ENCODE measurements at places on chromosomes 4 and X.

DNA sequence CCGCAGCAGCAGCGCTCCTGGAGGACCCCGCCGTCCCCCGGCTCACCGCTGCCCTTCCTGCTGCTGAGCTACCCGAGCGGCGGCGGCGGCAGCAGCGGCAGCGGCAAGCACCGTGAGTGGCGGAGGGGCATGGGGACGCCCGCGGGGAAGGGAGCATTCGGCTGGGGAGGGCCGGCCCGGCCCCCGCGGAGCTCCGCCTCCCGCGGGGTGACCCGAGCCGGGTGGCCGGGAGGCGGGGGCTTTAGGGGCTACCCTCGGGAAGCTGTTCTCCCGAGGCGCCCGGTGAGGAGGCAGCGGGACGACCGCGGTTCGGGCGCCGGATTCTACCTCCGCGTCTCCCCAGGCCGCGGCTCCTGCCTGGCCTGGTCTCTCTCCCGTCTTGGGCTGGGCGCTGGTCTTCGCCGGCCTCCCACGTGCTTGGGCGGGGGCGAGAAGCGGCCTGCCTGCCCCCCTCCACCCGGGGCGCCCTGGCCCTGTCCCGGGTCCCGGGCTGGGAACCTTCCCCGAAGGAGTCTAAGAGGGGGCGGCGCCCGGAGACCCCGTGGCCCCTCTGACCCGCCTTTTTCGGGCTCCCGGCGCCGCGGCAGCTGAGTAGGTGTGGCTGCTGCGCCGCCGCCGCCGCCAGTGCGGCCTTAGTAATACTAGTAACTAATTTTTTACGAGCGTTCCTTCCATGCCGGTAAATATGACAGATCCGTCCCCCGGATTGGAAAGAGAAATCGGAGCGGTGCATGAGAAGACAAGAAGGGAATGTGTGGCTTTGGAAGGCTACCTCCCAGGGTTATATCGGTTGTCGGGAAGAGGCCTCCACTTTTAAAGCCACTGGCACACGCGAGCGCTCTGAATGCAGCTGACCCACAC is 16.4 kb upstream of the RUFY3 start:
- no peaks in the 10 kb centered on the region for H3K27me3 ChIP-seq
- H3K4me1 ChIP-seq: peaks cover 31% of the 10 kb centered on the region
- peak overlapping the region; percentile 84 for H3K27ac ChIP-seq

DNA sequence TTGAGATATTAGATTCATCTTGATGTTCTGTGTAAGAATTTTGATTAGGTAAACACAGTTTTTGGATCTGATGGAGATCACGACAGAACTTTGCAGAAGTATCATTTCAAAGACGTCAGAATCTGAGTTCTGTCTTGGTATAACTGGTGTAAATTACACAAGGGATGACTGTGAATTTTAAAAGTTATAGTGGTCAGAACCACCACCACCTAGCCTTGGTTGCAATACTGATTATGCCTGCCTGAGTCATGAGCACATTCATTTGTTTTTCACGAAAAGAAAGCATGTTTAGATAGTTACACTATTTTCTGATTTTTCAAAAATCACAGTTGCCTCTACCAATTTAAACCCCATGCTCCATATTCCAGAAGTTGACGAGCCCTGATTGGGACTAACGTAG is 54.8 kb downstream of the ZFX start:
- DNase-seq: no peak
- no peak overlapping the region for H3K27ac ChIP-seq
- H3K27me3 ChIP-seq: no peaks in the 10 kb centered on the region

- H3K27ac ChIP-seq: no peak overlapping the region
- H3K27me3 ChIP-seq: peaks cover 7% of the 10 kb centered on the region
- no peak for DNase-seq
- no peaks in the 10 kb centered on the region for H3K4me1 ChIP-seq
- H3K36me3 ChIP-seq: no peaks in the 10 kb centered on the region
Observed at GRCh38 chr4:1098311-1098925, 14.9 kb downstream of the RNF212 start.

GRCh38 chr4:17580969-17581368 is 4.0 kb downstream of the LAP3 start:
- DNase-seq: no peak
- no peaks in the 10 kb centered on the region for H3K27me3 ChIP-seq
- no peak overlapping the region for H3K4me3 ChIP-seq
- H3K36me3 ChIP-seq: peaks cover 65% of the 10 kb centered on the region

GRCh38 chr4:53695540-53696463 is 104.5 kb upstream of the LNX1 start:
- H3K36me3 ChIP-seq: no peaks in the 10 kb centered on the region
- no peaks in the 10 kb centered on the region for H3K4me1 ChIP-seq
- no peaks in the 10 kb centered on the region for H3K27me3 ChIP-seq
- no peak for DNase-seq
- no peak overlapping the region for H3K27ac ChIP-seq
- no peak overlapping the region for H3K4me3 ChIP-seq

DNA sequence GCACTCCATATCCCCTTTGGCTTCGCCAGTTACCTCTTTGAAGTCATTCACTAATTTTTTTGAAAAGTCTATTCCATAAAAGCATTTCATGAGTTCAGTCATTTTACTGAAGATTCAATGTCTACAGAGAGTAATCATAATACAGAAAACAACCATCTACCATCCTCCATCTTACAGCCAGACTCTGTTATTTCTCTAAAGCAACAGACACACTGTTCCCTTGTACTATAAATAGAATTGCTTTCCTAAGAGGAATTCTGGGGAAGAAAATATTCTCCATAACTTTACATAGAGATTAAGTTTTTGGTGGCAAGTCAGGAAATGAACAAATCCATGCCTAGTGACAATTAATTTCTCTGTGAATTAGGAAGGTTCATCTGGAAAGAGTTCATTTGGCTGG is 37.0 kb downstream of the XK start:
- H3K27ac ChIP-seq: no peak overlapping the region
- peaks cover 3% of the 10 kb centered on the region for H3K27me3 ChIP-seq
- H3K36me3 ChIP-seq: no peaks in the 10 kb centered on the region
- H3K4me1 ChIP-seq: no peaks in the 10 kb centered on the region

- H3K4me1 ChIP-seq: no peaks in the 10 kb centered on the region
- H3K36me3 ChIP-seq: no peaks in the 10 kb centered on the region
- H3K27me3 ChIP-seq: peaks cover 22% of the 10 kb centered on the region
- H3K27ac ChIP-seq: no peak overlapping the region
- no peak for DNase-seq
Observed at GRCh38 chr4:40848251-40848650, 98.5 kb downstream of the NSUN7 start.

GRCh38 chrX:122943918-122944317 is 240.2 kb upstream of the GRIA3 start:
- DNase-seq: no peak
- no peak overlapping the region for H3K27ac ChIP-seq
- no peaks in the 10 kb centered on the region for H3K27me3 ChIP-seq
- H3K36me3 ChIP-seq: no peaks in the 10 kb centered on the region

- peak within 1 kb of the TSS; percentile 70 for H3K27ac ChIP-seq
- H3K4me3 ChIP-seq: peak within 1 kb of the TSS; percentile 81
- peaks cover 6% of the 10 kb centered on the region for H3K27me3 ChIP-seq
- DNase-seq: peak; percentile 48
Observed at GRCh38 chr4:83114576-83114975, at the start of gene PLAC8. Gene PLAC8, minus strand, starts transcription at chr4:83114729. Its CDS starts 6,808 bp downstream, at chr4:83107921.

DNA sequence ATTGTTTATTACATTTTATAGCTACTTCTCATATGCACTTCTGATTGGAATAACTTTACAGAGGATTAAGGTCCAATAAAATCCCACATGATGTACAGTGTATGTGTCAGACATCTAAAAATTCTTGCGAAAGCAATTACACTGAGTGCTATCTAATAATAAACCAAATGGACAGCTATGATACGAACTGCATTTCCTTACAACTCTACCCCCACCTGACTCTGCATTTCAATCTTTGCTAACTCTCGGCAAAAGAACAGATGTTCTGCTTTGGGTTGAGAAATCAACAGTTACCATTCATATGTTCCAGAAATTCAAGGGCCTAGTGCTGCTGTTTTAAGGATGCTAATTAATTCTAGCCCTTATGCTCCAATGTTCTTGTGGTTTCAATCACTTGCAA is 287.9 kb upstream of the NOCT start:
- DNase-seq: no peak
- H3K36me3 ChIP-seq: no peaks in the 10 kb centered on the region
- no peak overlapping the region for H3K4me3 ChIP-seq

- H3K4me1 ChIP-seq: no peaks in the 10 kb centered on the region
- H3K27ac ChIP-seq: no peak overlapping the region
- DNase-seq: no peak
Observed at GRCh38 chr4:15703439-15703838, 574 bp downstream of the BST1 start.

DNA sequence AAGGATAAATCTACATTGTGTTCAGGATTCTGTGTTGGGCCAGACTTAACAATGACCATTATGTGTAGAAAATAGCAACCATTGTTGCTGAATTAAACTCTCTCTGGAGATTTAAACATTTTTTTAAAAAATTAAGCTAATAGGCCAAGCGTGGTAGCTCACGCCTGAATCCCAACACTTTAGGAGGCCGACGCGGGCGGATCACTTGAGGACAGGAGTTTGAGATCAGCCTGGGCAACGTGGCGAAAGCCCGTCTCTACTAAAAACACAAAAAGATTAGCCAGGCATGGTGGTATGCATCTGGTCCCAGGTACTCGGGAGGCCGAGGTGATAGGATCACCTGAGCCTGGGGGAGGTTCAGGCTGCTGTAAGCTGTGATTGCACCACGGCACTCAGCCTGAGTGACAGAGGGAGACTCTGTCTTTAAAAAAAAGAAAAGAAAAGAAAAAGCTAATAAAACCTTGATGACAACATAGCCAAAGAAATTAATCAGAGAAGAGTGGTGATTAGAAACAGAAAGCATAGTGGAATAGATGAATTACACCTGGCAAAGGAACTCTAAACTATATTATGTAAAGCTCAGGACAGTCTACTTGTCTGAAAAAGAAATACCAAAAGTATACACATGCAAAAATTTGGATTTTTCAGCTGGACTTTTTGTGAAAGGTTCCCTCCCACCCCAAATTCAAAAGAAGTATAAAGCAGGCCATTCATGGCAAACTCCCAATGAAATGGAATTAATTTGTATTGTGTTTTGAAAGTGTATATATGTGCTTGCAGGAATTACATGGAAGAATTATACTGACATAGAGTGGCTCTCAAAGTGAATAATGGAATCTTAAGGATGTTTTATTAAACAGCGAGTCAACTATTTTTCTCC is 21.9 kb downstream of the PLS3 start:
- H3K36me3 ChIP-seq: no peaks in the 10 kb centered on the region
- peaks cover 7% of the 10 kb centered on the region for H3K4me1 ChIP-seq
- H3K27ac ChIP-seq: no peak overlapping the region
- no peak for DNase-seq

GRCh38 chr4:107648178-107648991 is 71.6 kb downstream of the PAPSS1 start:
- H3K4me1 ChIP-seq: no peaks in the 10 kb centered on the region
- peaks cover 30% of the 10 kb centered on the region for H3K36me3 ChIP-seq
- no peaks in the 10 kb centered on the region for H3K27me3 ChIP-seq
- H3K4me3 ChIP-seq: no peak overlapping the region
- no peak overlapping the region for H3K27ac ChIP-seq
- no peak for DNase-seq

DNA sequence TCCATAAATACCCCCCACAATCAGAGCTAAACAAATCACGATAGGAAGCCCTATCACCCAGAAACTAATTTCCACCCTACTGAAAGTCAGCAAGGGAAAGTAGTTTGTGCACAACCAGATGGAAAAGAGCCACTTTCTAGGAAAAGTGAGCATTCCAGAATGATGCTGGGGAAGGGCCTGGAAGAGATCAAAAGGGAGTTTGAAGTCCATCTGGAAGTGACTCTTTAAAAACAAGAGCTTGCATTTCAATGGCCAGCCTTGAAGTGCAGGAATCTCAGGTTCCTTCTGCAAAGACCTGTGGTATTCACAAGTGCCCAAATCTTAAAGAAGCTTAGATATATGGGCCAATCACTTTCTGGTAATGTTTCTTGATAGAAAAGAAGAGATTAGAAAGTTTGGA is 97.0 kb upstream of the LDB2 start:
- H3K27ac ChIP-seq: no peak overlapping the region
- H3K4me1 ChIP-seq: no peaks in the 10 kb centered on the region
- H3K27me3 ChIP-seq: no peaks in the 10 kb centered on the region
- H3K4me3 ChIP-seq: no peak overlapping the region
- H3K36me3 ChIP-seq: no peaks in the 10 kb centered on the region
- no peak for DNase-seq

DNA sequence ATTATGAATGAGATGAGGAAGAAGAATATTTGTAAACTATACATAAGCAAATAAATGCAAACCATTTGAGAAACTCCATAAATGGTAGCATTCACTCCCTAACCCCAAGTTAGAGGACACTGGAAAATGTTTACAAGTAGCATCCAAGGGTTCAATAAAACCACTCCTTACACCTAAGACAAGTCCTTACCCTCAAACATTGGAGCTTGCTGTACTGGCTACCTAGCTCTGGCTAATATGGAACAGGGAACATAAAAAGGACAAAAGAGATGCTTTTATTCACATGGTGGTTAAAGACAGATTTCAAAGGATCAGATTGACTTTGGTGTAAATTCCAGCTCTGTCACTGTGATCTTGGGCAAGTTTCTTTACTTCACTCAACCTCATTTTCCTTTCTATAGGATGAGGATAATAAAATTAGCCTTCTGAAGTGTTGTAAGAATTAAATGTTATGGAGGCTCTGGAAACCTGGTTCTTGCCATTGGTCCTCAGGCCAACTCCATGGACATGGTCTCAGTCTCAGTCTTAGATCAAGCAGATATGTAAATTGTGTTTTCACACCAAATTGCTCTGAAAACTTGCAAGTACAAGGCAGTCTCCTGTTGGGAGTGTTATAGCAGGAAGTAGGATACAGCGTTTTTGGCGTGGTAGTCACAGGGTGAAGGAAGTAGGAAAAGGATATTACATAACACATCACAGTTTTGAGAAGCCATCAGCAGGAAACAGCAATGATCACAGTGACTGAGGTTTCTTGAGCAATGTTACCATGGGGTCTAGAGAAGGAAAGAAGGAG is 3.3 kb downstream of the CXCL1 start:
- no peak overlapping the region for H3K4me3 ChIP-seq
- H3K27ac ChIP-seq: no peak overlapping the region
- peaks cover 26% of the 10 kb centered on the region for H3K27me3 ChIP-seq

DNA sequence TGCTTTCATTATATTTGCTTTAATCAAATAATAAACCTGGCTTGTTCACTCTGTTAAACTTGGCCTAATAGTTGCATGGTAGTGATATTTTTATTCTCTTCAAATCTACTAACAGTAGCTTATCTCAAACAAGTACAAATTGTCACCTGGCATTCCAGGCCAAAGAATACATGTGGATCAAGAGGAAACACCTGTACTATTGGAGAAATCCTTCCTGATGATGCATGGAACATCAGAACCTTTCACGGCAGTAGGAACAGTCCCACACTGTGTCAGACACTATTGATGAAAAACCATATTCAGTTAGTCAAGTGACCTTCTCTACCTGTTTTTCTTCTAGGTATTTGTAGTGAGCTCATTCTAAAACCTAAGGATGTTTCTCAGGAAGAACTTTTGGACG is 17.0 kb downstream of the MTHFD2L start:
- no peak for DNase-seq
- H3K36me3 ChIP-seq: no peaks in the 10 kb centered on the region
- no peak overlapping the region for H3K27ac ChIP-seq
- H3K4me1 ChIP-seq: no peaks in the 10 kb centered on the region
- H3K4me3 ChIP-seq: no peak overlapping the region

Measured in activated T-helper 2 cell treated with anti-CD3 and anti-CD28 coated beads, Interferon-gamma antibody, Interleukin-2, Interleukin-4, amounts not matched to agents 10 μg/mL and 5 μg/mL and 100 μg/mL, durations not matched to agents 14 hours and 24 hours and 36 hours (primary cell).